ENCODE measurements at places on chromosomes 1 and 21.

DNA sequence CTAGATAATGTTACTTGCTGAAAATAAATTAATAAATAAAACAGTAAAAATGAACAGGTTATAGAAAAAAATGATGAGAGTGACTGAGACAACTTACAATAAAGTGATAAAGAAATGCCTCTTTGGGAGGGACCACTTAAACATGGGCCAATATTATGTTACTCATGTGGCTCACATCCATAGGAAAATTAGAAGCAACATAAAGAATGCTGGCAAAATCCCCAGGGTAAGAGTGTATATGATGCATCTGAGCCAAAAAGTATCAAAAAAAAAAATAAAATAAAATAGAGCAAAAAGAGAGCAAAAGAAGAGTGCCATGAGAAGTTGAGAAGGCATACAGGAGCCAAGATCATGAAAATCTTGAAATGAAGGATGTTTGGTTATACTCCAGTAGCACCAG is 818.0 kb downstream of the LTN1 start:
- H3K4me3 ChIP-seq = no peak overlapping the region
- no peaks in the 10 kb centered on the region for H3K36me3 ChIP-seq
- DNase-seq = no peak

DNA sequence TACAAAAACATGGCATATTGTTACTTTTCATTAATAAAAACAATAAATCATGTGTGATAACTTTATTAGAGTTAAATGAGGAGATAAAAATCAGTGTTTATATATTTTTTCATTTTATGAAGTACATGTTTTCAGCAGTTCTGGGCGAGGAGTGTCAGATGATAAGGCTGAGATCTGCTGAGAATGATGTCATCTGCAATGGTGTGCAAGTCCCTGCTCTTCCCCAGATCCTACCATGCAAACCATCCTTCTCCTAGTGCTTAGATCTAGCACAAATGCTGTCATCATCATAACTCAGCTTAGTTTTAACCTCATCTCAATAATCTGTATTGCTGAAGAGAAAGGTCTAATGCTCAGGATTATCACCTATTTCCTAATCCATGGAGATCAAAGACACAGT is 214.4 kb upstream of the DAB1 start:
- no peaks in the 10 kb centered on the region for H3K27me3 ChIP-seq
- H3K36me3 ChIP-seq = no peaks in the 10 kb centered on the region
- no peak for DNase-seq
- H3K4me1 ChIP-seq = no peaks in the 10 kb centered on the region
- no peak overlapping the region for H3K27ac ChIP-seq

DNA sequence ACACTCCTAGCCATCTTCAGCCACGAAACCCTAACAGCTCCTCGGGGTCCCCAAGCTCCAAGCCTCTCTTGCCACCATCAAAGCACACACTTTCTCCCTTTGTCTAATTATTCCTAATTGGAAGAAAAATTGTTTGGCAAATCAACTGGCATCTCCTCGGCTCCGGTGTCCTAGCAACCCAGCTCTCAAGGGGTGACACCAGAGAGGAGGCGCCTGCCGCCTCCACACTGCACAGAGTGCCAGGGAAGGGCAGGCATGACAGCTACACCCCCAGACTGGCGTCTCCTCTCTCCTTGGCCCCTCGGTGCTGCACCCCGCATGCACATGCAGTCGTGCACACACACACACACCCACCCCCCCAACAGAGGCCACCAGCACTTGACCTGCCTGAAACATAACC is 18.2 kb upstream of the GJB5 start:
- H3K27ac ChIP-seq = no peak overlapping the region
- no peaks in the 10 kb centered on the region for H3K27me3 ChIP-seq
- H3K4me3 ChIP-seq = no peak overlapping the region

- H3K4me3 ChIP-seq = no peak overlapping the region
- no peaks in the 10 kb centered on the region for H3K27me3 ChIP-seq
- DNase-seq = no peak
- no peak overlapping the region for H3K27ac ChIP-seq
- no peaks in the 10 kb centered on the region for H3K36me3 ChIP-seq
These were observed 755.0 kb downstream of the LTN1 start for GRCh38 chr21:28237661-28238060.

DNA sequence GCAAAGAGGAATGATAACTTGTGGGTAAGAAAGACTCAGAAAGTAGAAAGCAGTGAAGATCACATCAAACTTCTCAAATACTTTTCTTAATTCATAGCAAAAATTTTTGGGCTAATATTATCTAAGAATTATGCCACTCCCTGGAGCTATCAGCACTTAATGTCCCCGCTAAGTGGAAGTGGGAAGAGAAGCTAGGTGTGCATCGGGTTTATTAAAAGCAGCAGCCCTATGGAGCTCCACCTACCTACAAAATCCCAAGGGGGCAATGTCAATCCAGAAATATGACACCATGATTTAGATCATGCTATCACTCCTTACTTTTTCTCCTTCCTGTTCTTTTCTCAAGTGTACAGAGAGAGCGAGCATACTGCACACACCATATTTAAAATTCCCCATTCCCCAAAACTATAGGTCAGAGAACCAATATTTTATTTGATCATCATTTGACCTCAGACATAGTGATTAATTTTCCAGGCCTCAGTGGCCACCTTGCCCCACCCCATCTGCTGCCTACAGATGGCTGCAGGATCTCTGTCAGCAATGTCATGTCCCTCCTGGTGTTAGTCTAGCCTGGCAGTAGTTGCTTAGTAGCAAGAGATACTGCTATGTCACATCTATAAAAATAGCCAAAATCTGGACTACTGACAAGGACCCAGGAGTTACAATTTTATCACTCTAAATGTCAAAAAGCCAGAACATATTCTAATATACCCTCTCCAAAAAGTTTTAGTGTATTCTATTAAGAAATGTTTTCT is 66.6 kb downstream of the MAP3K21 start:
- no peaks in the 10 kb centered on the region for H3K36me3 ChIP-seq
- no peak for DNase-seq
- H3K4me1 ChIP-seq = no peaks in the 10 kb centered on the region
- no peak overlapping the region for H3K4me3 ChIP-seq
- H3K27ac ChIP-seq = no peak overlapping the region

DNA sequence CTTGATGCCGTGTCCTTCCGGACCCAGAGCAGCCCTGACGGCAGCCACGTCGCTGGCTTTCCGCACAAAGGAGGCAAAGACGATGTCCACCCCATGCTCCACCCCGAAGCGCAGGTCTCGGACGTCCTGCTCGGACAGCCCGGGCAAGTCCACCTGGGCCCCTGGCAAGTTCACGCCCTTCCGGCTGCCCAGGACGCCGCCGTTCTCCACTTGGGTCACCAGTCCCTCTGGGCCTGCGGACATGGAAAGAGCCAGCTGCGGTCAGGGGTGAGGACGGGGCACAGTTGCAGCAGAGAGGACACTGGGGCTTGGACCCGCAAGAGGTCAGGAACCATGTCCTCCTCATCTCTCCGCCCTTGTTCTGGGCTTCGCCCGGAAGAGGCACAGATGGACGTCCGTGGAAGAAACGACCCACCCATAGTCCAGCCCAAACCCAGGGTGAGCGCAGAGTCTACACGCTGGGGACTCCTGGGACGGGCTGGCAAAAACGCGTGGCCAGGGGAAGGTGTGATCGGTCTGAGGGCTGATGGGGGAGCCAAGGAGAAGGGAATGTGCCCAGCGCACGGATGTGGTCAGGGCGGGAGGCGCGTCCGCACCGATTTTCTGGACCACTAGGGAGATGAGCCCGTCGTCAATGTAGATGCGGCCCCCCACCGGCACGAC is 6.6 kb downstream of the PKLR start:
- peaks cover 8% of the 10 kb centered on the region for H3K27me3 ChIP-seq
- H3K4me3 ChIP-seq = no peak overlapping the region
- H3K4me1 ChIP-seq = peaks cover 5% of the 10 kb centered on the region
- DNase-seq = no peak
- no peak overlapping the region for H3K27ac ChIP-seq
- no peaks in the 10 kb centered on the region for H3K36me3 ChIP-seq

- H3K4me1 ChIP-seq = peaks cover 4% of the 10 kb centered on the region
- H3K4me3 ChIP-seq = no peak overlapping the region
- no peak overlapping the region for H3K27ac ChIP-seq
These were observed 9.8 kb upstream of the CELSR2 start for GRCh38 chr1:109239409-109240068.

GRCh38 chr1:58689167-58689566 is 10.7 kb downstream of the MYSM1 start:
- no peak overlapping the region for H3K4me3 ChIP-seq
- no peak overlapping the region for H3K27ac ChIP-seq
- no peaks in the 10 kb centered on the region for H3K4me1 ChIP-seq
- no peak for DNase-seq

DNA sequence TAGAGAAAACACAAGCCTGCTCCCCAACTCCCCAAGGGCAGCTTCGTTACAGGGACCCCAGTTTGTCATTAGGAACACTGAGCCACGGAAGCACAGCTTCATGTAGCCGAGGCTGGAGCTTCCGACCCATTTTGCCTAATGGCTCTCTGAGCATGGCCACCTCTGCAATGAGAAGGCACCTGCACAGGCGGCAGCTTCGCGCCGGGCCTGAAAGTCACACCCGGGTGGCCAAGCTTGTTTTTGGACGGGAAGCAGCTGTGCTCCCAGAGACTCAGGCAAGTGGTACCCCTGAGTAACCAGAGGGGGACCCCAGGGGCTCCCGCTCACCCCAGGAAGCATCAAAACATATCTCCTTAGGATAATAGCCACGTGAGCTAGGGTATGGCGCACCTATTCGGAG is 80.9 kb downstream of the SLC66A1 start:
- no peak for DNase-seq
- H3K36me3 ChIP-seq = peaks cover 13% of the 10 kb centered on the region
- H3K4me1 ChIP-seq = peaks cover 47% of the 10 kb centered on the region

DNA sequence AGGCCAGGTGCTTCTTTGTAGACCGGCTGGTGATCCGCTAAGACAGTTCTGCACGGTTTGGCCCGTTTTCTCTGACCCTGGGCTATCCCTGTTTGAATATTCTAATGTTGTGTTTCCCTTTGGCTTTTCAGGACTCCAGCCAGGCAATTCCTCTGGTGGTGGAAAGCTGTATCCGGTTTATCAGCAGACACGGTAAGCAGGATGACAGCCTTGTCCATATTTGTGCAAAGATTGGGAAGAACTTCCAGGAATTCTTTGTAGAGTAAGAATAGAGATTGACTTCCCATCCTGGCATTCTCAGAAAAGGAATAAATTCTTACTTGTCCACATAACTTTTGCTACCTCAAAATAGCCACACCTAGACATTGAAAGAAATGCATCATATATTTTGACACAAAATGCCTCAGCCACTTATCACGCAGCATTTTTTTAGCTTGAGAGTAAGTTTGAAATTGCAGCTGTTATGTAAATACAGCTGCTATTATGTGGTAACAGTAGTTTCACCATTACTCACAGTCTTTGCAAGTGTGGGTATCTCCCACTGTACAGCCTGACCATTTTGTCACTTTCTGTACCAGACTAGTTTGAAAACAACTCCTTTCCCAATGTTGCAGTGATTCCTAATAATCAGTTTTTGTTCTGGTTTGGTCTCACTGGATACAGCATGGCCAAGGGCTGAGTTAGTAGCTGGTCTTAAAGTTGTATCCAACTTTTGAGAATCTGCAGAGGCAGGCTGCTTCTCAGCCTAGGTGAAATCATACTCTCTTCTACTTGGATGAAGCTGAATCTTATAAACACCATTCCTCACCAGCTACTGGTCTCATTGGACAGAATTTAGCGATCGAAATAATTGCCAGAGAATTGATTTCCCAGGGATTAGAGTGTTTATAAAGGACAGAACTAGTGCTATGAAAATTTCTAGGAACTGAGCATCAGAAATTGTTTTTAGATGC is 40.0 kb upstream of the IKBKE start:
- H3K27ac ChIP-seq = no peak overlapping the region
- no peaks in the 10 kb centered on the region for H3K4me1 ChIP-seq
- no peaks in the 10 kb centered on the region for H3K27me3 ChIP-seq
- DNase-seq = no peak
- H3K36me3 ChIP-seq = no peaks in the 10 kb centered on the region
- H3K4me3 ChIP-seq = no peak overlapping the region

DNA sequence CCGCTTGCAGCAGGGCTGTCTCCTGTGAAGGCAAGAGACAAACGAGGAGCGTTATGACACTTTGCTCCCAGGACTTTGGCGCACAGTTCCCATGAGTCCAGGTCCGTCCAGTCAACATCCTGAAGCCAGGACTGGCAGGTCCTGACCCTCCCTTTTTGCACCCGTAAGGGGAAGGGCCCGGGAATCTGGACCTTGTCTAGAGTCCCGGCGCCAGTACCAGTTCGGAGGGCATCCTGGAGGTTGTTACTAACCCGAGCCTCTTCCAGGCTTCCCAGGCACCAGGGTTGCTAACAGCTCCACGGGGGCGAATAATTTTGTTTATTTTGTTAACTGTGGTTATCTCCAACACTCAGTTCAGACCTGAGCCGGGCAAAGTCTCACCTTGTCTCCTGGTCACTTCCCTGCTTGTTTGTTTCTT is 682 bp upstream of the RWDD3 start:
- peaks cover 3% of the 10 kb centered on the region for H3K27me3 ChIP-seq
- peak overlapping the region; percentile 81 for H3K4me3 ChIP-seq
- no peak for DNase-seq
- H3K4me1 ChIP-seq = peaks cover 13% of the 10 kb centered on the region
- H3K27ac ChIP-seq = peak overlapping the region; percentile 41
- no peaks in the 10 kb centered on the region for H3K36me3 ChIP-seq

DNA sequence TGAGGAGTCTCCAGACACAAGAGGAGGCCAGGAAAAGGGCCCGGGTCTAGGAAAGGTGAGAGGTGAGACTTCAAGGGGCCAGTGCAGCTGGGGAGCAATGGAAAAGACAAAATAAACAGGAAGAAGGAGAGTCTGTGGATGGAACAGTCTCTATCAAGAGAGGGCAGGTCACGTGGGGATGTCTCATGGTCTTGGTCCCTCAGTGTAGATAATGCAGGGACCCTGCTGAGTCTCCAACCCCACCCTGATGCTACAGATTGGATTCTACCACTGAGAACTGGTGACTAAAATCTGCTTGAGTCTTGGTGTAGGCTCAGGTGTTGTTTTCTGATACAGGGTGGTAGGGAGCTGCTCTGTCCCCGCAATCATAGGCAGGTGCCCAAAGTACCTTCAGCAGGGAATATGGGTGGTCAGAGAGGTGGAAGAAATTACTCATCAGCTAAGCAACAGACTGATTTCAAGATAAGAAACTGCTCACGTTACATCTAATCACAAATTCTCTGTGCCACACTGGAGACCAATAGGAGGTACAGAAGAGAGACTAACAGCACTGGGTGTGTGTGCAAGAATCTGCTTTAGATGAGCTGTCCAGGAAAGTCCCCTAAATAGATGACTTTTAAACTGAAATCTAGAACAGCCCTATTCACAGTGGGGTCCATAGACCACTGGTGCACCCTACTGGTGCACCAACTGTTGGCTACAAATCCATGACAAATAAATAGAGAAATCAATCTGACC is 101.5 kb upstream of the TLR5 start:
- H3K27me3 ChIP-seq = no peaks in the 10 kb centered on the region
- no peak for DNase-seq
- no peaks in the 10 kb centered on the region for H3K36me3 ChIP-seq
- peaks cover 16% of the 10 kb centered on the region for H3K4me1 ChIP-seq
- H3K27ac ChIP-seq = no peak overlapping the region
- H3K4me3 ChIP-seq = no peak overlapping the region
